ENCODE measurements at places on chromosomes 1 and 21. TPM values are rescaled to one million over a fixed set of nuclear protein-coding genes. Genes with fewer than 3 reads are reported as not detected.

HCRTR1 gene
- total RNA-seq = 0.39 TPM

SPATA46 gene
- total RNA-seq = not detected

RO60 gene
- total RNA-seq = 48.4 TPM

MAP3K21 gene
- 0.96 TPM for total RNA-seq

FTCD gene
- total RNA-seq = 0.32 TPM

ACADM gene
- total RNA-seq = 41.9 TPM

GSTM1 gene
- total RNA-seq = not detected

SLC9C2 gene
- 0.16 TPM for total RNA-seq

SNAPIN gene
- 44.5 TPM for total RNA-seq

CD5L gene
- total RNA-seq = not detected

GBP4 gene
- total RNA-seq = 9.7 TPM

SLC35A3 gene
- total RNA-seq = 18.0 TPM

PRRX1 gene
- 46.2 TPM for total RNA-seq

FMO4 gene
- 3.6 TPM for total RNA-seq

TMEM81 gene
- total RNA-seq = 2.2 TPM

BLACAT1 gene
- not detected for total RNA-seq

ATP1A4 gene
- total RNA-seq = 0.39 TPM

GSTM5 gene
- total RNA-seq = 13.1 TPM

ATF6 gene
- total RNA-seq = 26.5 TPM

SELL gene
- 23.0 TPM for total RNA-seq

RIPPLY3 gene
- not detected for total RNA-seq

CLEC20A gene
- not detected for total RNA-seq

RAVER2 gene
- total RNA-seq = 3.5 TPM
